ENCODE measurements at places on chromosomes 1 and 21.
A peak's percentile ranks its signal among the peaks of the same experiment; 100 is the strongest.

DNA sequence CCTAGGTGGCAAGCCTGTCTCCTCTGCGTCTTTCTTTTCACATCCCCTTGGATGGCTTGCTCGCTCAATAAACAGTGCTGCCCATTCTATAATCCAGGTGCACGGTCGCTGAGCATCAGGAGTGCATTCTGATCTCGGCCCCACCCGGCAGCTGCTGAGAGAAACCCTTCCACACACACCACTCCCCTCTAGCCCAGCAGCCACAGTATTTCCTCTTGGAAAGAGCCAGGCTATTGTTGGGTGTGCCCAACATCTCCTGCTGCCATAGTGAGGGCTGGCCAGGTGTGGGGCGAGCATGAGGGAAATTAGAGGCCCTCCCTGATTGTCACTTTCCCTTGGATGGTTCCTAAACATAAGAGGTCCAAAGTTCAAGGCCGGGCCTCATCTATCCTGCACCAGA is 24.7 kb downstream of the GPA33 start:
- no peak for ATAC-seq

GRCh38 chr1:67578397-67579020 is 106.5 kb upstream of the GADD45A start:
- ATAC-seq = no peak

DNA sequence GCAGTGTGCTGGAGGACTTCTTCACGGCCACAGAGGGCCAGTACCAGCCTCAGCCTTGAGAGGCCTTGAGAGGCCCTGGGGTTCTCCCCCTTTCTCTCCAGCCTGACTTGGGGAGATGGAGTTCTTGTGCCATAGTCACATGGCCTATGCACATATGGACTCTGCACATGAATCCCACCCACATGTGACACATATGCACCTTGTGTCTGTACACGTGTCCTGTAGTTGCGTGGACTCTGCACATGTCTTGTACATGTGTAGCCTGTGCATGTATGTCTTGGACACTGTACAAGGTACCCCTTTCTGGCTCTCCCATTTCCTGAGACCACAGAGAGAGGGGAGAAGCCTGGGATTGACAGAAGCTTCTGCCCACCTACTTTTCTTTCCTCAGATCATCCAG is 6.2 kb upstream of the HDAC1 start:
- ATAC-seq = no peak

DNA sequence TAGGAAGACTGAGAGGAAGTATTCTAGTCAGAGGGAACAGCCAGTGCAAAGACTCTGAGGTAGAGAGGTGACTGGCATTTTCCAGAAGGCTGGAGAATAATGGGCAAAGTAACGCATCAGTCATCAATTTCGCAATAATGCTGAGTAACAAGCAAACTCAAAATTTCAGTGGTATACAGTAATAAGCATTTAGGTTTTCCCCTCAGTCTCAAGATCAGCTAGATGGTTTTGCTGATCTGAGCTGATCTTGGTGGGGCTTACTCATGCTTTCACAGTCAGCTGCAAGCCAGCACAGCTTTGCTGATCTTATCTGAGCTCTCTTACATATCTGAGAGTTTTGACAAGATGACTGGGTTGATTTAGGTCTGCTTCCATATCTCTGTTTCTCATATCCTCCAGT is 108.7 kb downstream of the TSEN15 start:
- peak; percentile 93 for ATAC-seq

- ATAC-seq = no peak
Measured at GRCh38 chr1:147753081-147753480, 7.3 kb downstream of the GJA5 start.

DNA sequence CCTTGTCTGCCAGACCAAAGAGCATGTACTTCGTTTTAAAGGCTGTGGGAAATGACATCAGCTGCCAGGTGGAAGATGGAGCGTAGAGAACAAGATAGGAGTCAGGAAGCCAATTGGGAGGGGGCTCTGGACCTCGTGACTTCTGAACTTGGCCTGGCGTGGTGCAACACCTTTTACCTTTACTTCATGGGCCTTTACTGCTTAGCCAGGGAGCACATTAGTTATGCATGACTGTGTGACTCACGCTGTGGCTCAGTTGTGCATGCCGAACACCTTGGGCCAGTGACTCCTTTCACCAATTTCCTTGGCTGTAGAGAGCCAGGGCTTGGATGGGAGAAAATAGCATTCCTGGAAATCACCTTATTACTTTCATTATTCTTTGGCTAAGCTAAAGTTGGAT is 7.2 kb downstream of the XCL1 start:
- no peak for ATAC-seq

DNA sequence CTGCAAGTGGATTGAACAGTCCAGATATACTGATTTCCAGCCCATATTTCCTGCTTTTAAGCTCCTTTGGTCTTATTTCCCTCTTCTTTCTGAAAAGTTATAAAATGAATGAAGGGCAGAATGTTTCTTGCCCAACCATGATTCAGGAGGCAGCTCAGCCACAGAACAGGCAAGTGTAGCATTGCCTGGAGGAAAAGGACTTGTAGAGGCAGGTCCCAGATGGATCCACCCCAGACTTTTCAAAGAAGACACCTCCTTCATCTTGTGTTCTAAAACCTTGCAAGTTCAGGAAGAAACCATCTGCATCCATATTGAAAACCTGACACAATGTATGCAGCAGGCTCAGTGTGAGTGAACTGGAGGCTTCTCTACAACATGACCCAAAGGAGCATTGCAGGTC is at the start of gene CLCA2:
CLCA2 (plus strand) TSS at position 299 of the 400 bp plus-strand sequence; CDS start at position 376, 77 bp downstream.
- no peak for ATAC-seq

DNA sequence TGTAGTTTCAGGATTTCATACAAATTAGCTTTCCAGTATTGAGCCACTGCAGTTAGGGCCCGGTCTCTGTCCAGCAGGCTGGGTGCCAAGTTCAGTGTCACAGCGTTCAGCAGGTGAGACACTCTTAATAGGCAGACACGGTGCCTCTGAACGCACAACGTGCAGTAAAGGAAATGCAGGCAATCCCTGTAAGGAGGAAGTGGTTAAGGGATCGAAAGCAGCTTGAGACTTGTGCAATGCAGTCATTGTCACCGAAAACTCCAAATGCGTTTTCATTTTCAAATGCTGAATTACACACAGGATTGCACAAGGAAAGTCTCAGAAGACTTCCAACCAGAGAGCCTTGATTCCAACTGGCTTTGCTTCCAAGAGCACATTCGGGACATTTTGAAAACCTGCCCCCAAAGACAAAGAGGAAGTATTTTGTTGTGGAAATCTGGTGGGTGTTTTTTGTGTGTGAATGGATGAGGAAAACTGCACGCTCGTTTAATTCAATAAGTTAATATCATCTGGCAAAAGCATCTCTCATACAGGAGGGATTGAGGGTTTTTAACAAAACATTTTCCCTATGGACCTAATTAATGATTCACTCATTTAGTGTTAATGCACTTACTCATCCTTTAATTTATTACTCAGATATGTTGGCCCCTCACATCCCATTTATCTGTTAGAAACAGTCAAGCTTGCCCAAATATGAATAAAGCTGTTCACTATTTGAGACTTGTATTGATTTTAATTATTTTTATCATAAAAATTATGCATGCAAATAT is 61.6 kb downstream of the PTGS2 start:
- peak; percentile 57 for ATAC-seq

- ATAC-seq = no peak
Measured at GRCh38 chr1:32693455-32694174, 9.0 kb downstream of the SYNC start.

GRCh38 chr1:229046251-229046853 is 224.6 kb upstream of the RAB4A start:
- no peak for ATAC-seq

DNA sequence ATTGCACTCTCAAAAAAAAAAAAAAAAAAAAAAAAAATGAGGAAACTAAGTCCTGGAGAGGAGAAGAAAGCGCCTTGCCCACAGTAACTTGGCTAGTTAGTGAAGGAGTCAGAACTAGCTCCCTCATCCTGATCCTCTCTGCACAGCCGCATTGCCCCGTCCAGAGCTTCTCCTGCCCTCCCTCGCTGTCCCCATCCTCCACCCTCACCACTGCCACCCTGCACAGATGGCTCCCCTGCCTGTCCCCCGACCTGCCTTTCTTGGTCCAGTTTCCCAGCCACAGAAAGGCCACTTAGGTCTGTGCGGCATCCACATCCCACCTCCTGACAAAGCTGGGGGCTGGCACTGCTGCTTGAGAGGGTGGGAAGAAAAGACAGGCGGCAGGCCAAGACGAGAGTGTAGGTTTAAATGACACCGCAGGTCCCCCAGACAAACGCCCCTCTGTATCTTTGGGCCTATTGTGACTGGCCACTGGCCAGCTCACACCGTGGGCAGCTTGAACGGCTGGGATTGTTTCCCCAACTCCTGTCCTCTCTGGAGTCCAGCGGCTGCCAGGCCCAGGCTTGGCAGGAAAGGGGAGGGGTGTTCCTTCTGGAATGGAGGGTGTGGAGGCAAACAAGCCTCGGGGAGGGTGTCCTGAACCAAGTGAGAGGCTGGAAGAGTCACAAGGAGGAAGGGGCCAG is 20.2 kb downstream of the NCMAP start:
- ATAC-seq = no peak

- ATAC-seq = no peak
Measured at GRCh38 chr1:37902983-37903382, 43.6 kb upstream of the MTF1 start.

DNA sequence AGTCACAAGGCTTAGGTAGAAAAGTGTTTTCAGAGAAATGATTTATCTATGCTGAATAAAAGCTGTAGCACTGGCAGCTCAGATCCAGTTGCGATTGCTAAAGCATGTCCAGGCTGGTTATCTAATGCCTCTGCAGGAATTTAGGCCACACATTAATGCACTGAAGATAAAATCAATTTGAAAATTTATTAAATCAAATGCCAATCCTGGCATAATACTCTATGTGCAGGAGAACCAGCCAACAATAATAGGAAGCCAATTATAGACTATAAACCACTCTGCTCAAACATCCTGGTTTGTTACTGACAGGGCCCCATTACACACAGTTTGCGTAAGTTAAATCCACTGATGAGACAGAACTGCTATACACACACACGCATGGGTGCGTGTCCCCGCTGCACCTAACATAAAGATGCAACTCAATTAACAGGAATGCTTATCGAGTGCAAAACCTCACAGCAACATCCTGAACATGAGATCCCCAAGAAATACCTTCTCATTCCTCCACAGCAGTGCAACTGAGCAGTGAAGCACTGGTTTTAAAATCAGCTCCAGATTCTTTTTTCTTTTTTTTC is 40.6 kb downstream of the PTP4A2 start:
- no peak for ATAC-seq

- ATAC-seq = peak; percentile 86
Measured at GRCh38 chr1:21607549-21608529, 61.3 kb downstream of the RAP1GAP start.

GRCh38 chr1:39960431-39960958 is 5.5 kb downstream of the MFSD2A start:
- ATAC-seq = no peak

DNA sequence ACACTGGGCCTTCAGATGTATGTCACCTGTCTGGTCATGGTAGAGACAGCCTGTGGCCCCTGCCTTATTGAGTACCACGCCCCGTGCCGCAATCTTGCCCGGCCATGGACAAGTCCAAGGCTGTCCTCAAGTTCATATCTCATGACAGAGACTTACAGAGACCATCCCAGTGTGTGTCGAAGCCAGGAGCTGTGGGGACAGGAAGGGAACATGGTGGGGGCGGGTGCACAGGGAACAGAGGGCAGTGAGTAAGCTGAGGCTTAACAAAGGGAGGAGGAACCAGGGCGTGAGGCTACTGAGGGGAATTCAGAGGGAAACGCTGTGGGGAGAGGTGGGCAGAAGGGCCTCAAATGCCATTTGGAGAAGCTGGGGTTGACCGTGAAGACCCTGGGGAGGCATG is 75.8 kb downstream of the ALPL start:
- ATAC-seq = no peak
